Neural progenitor cell (in vitro differentiated cells): ENCODE measurements at places on chromosomes 3 and 15.

GRCh38 chr3:65877160-65877559 lies 161.6 kb downstream of the MAGI1 start:
- DNase-seq = no peak

GRCh38 chr3:41148901-41149300 lies 50.4 kb upstream of the CTNNB1 start:
- no peak for DNase-seq

GRCh38 chr3:148332509-148332908 lies 365.2 kb upstream of the AGTR1 start:
- DNase-seq = no peak

DNA sequence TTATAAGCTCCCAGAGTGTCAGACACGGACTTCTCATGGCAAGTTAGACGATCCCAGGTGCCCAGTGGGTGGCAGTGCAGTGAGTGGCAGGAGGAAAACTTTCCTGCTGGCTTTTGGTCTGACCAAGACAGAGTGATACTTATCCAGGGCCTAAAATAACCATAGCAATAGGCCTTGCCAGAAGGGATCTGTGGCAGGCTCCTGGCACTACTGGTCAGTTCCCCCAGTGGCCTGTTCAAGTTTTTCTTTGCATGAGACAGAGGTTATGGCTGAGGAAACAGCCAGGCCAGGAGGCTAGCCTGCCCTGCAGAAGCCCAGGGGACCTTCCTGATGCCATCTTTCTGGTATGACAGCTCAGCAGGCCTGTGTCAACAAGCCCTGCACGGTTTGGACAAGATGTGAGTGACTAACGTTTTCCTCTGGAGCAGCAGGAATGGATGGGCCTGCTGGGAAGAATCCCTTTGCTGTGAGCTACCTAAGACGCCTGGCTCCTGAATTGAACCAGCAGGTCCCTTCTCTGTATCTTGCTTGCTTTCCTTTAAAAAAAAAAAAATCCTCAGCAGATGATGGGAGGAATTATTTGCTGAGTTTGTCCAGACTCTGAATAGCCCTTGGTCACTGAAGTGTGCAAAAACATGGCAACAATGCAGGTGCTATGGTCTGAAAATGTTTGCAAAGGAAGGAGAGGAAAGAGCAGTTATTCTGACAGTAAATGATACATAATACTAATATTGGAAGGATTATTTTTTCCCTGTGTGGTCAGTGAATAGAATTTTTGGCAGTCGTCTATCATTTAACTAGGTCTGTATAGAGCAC lies 18.0 kb downstream of the SCG5 start:
- DNase-seq = no peak

DNA sequence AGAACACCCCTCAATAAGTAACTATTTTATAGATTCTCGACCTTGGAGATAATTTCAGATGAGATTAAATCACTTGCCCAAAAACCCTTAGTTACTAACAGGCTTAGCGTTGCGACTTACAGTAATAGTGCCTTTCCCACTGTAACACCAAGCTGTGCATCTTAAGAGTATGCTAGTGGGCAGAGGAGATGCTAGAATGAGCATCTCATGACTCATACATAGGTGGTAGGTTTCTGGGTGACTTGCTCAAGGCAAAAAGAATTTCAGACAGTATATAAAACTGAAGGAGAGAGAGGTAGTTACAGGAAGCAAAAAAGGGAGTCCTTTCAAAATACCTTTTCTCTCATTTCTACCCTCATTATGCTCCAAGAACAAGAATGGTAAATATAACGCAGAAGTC lies 3.9 kb downstream of the KATNBL1 start:
- DNase-seq = no peak

GRCh38 chr15:45644437-45644836 lies 9.6 kb downstream of the SQOR start:
- no peak for DNase-seq

DNA sequence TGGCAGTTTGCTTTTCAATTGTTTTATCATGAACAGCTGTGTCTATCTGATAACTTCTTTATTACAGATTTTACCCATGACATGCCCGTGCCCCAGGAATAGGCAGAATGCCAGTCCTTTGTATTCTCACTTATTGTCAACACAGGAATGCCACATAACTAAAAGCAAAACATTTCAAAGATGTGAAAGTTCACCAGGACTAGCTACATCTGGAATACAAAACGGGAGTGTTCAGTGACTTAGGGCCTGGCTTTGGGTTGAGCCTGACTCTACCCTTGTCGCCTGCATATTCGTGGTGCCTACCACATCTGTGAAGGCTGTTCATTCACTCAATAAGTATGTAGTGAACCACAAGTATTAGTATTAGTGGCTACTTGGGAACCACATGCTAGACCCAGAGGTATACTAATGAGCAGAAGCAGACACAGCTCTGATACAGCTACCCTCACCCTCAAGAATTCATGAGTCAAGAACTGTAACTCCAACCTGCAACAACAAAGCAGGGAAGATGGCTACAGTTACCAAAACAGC lies 2.9 kb downstream of the TNFSF10 start:
- DNase-seq = no peak

DNA sequence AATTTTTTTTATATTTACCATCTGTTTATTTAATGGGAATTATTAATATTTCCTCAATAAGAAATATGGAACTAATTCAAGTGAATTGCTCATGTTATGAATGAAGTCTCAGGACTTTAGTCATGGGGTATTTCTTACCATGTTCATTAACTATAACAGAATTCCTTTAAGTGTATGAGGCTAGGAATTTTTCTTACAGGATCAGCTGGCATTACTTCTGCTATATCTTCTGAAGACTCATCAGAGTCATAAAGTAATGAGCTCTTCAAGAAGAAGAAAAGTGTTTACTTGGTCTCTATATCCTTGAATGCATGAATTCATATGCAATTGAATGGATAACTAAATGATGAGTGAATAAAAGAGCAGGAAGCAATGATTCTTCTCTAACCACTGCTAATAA lies 486.8 kb upstream of the THBS1 start:
- no peak for DNase-seq

DNA sequence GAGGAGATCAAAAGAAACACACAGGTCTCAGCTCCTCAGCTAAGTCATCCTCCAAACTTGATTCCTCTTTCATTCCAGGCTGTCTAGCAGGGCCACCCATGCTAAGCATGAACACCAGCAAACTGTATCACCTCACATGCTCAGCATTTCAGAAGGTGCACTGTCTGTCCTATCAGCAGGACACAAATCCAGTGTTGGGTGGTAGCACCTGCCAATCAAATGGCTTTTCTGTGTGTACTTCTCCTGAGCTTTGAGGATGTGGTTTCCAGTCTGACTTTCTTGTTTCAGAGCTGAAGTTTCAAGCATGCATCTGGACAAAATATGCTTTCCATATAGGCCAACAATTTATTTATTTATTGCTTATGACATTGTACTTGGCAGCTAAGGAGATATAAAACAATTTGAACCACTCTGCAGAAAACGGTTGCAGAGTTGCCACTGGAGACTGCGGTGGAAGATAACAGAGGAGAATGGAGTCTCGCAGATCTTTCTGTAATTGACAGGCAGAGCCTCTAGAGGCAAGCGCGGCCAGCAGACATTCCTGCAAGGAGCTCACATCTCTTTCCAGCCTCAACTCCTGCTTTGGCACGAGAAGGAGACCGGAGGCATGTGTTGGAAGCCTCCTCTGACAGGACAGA lies 167.1 kb upstream of the WNT5A start:
- DNase-seq = no peak

GRCh38 chr3:144470666-144471065 lies 499.0 kb downstream of the DIPK2A start:
- no peak for DNase-seq

DNA sequence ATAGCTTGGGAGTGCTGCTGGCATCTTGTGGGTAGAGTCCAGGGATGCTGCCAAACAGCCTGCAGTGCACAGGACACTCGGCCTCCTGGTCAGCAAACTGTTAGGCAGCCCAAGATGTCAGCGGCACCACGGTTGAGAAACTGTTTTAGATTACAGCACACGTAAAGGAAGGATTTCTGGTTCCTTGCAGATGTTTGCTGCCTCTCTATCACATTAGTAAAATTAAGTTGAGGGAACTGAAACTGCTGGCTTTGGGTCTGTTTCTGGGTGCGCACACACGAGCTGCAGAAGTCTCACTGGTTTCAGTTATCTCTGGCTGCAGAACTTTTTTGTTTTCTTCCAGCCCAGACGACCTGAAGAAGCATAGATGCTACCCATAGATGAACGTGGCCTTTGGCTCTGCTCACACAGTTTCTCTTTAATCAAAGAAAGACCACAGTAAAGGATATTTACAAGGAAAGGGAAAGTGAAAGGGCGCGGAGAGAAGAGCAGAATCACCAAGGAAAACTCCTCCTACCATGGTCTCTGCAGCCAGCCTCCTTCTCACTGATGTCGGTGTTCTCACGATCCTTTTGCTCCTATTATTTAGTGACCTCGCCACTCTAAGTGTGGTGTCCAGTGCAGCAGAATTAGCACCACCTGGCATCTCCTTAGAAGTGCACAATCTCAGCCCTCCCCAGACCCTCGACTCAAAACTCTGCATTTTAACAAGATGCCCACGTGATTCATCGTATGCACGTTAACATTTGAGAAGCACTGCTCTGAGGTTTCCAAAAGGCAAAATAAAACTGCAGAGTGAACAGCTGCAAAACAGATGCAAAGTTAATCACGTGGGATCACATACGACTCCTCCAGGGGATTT lies 50.6 kb upstream of the AKAP13 start:
- DNase-seq = no peak

GRCh38 chr3:10757021-10757820 lies 58.8 kb upstream of the SLC6A11 start:
- no peak for DNase-seq

- DNase-seq = no peak
Observed at GRCh38 chr15:98657721-98658120, 9.4 kb downstream of the IGF1R start.

DNA sequence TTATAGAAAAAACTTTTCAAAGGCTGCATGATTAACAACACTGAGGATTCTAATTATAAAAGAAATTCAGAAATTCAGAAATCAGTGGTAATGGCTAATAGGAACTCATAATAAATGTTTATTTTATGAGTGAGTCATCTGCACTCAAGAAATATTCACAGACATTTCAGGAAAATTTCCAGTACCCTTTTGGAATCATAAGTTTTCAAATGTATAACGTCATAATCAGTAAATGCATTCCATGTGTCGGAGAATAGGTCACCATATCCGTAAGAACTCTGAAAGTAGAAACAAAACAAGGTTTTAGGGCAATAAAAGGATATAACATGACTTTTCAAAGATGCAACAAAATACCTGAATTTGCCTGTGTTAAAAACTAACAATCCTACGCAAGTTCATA lies 24.7 kb downstream of the EOGT start:
- no peak for DNase-seq
